ENCODE measurements at places on chromosomes 1 and 21. TPM values are rescaled to one million over a fixed set of nuclear protein-coding genes. Genes with fewer than 3 reads are reported as not detected.

DNA sequence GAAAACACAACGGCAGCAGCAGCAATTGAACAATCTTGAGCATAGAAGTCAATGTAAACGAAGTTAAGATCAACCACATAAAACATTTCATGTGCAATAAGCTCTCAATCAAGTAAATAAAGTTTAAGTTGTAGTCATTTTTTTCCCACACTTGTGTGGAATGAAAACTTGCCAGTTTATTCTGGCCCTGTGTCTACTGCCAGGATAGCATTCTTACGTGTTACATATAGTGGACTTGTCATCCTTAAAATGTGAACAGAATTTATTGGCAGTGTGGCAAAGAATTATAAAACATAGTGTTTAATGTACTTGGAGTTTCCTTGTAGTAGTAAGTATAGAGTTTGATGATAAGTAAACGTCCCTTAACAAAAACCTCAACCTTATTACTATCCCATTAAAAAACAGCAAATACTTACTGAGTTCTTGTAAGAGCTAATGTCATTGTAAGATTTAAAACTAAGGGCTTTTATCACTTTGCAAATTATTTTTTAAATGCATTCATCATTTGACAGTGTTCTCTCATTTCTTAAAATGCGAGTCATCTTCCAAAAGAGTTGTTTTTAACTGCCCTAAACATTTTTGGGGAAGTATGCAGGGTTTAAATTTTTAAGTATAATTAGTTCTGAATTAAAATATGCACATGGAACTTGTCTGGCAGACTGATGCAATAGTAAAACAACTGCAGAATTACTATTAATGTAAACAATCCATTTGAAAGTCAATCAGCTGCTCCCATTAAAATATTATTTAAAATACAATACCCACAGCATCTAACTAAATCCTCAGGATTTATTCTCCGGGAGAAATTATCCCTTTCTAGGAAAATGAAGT lies 7.9 kb downstream of the COX20 start:
- H3K27me3 ChIP-seq: no peaks in the 10 kb centered on the region
- H3K36me3 ChIP-seq: peaks cover 85% of the 10 kb centered on the region
- H3K27ac ChIP-seq: no peak overlapping the region
- DNase-seq: no peak
- no peak overlapping the region for H3K4me3 ChIP-seq

DNA sequence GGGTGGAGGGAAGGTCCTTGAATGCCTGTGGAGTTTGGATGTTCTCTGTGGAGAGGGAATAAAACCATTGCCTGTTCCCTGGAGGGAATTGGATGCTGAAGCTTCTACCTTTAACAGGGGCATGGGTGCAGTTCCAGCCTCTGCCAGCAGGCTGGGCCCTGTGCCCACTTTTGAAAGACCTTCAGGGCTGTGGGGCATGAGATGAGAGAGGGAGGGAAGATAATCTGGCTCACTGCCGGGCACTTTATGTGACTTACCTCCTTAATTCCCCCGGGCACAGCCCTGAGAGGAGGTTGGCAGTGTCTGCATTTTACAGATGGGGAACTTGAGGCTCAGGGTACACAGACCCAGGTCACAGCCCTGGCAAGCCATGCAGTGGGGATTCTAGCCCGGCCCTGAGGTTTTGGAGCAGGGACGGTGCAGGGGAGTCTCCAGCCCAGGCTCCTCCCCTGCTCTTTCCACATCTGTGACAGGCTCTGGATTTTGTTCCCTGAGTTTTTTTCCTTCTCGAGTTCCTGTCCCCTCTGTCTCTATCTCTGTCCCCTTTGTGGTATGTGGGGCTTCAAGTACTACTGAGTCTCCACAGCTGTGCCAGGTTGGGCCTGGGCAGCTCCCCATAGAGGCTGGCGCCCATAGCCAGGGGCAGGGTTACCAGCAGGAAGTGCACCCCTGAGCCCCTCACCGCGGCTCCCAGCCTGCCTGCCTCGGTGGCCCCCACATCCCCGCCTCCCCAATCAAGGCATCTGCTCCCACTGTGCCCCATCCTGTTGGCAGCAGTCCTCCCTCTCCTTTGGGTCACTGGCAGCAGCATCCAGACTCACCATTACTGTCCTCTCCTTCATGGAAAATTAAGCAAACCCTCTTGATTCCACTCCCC lies 14.0 kb upstream of the THEMIS2 start:
- peak; percentile 88 for DNase-seq
- H3K27ac ChIP-seq: peak overlapping the region; percentile 46
- peak overlapping the region; percentile 23 for H3K4me3 ChIP-seq
- H3K4me1 ChIP-seq: peaks cover 18% of the 10 kb centered on the region
- H3K36me3 ChIP-seq: no peaks in the 10 kb centered on the region
- H3K27me3 ChIP-seq: no peaks in the 10 kb centered on the region

GRCh38 chr1:162678439-162678838 lies 46.2 kb downstream of the DDR2 start:
- H3K27me3 ChIP-seq: no peaks in the 10 kb centered on the region
- no peak overlapping the region for H3K4me3 ChIP-seq
- DNase-seq: no peak
- H3K4me1 ChIP-seq: peaks cover 13% of the 10 kb centered on the region
- no peak overlapping the region for H3K27ac ChIP-seq

Gene EXO1
- 1.4 TPM for total RNA-seq

Gene CD48
- total RNA-seq: 26.3 TPM

- no peak overlapping the region for H3K4me3 ChIP-seq
- no peaks in the 10 kb centered on the region for H3K4me1 ChIP-seq
- DNase-seq: no peak
Measured at GRCh38 chr1:74180490-74180889, 17.5 kb downstream of the LRRIQ3 start.

- no peaks in the 10 kb centered on the region for H3K4me1 ChIP-seq
- H3K4me3 ChIP-seq: no peak overlapping the region
- no peak overlapping the region for H3K27ac ChIP-seq
- no peaks in the 10 kb centered on the region for H3K27me3 ChIP-seq
- no peaks in the 10 kb centered on the region for H3K36me3 ChIP-seq
- no peak for DNase-seq
Measured at GRCh38 chr1:46221749-46222148, 18.6 kb downstream of the LURAP1 start.
